ENCODE measurements at places on chromosomes 1 and 21. TPM values are rescaled to one million over a fixed set of nuclear protein-coding genes. Genes with fewer than 3 reads are reported as not detected.

The CRNN gene
- not detected for total RNA-seq

The CYP4A11 gene
- not detected for total RNA-seq

The DNASE2B gene
- total RNA-seq, result not detected

The PTGER3 gene
- 4.2 TPM for total RNA-seq

The OR4F16 gene
- total RNA-seq, result not detected

The PLA2G2A gene
- not detected for total RNA-seq

The C1QC gene
- total RNA-seq, result not detected

The CD84 gene
- total RNA-seq, result 40.8 TPM

The USP21 gene
- total RNA-seq, result 35.3 TPM

The CD160 gene
- 0.25 TPM for total RNA-seq

The CLDN17 gene
- not detected for total RNA-seq

The HAO2 gene
- not detected for total RNA-seq

The S100A9 gene
- not detected for total RNA-seq
